Heart right ventricle (tissue), 16 donors: ENCODE measurements at places on chromosomes 6 and 20. TPM values are rescaled to one million over a fixed set of nuclear protein-coding genes. Genes with fewer than 3 reads are reported as not detected.

R3HDML gene
- not detected for polyA plus RNA-seq

ESR1 gene
- polyA plus RNA-seq, result 0.29 TPM

RCAN2 gene
- 85.4 TPM for polyA plus RNA-seq

CCN6 gene
- not detected for polyA plus RNA-seq

SYCP2L gene
- polyA plus RNA-seq, result 1.9 TPM

MYBL2 gene
- polyA plus RNA-seq, result 0.17 TPM

CDC25B gene
- 15.9 TPM for polyA plus RNA-seq

KHDC1L gene
- polyA plus RNA-seq, result not detected

POLR1H gene
- polyA plus RNA-seq, result 45.2 TPM

APCDD1L gene
- polyA plus RNA-seq, result 0.25 TPM

SCUBE3 gene
- 5.6 TPM for polyA plus RNA-seq

MYH7B gene
- polyA plus RNA-seq, result 22.1 TPM
